ENCODE measurements at places on chromosomes 5 and 9.

DNA sequence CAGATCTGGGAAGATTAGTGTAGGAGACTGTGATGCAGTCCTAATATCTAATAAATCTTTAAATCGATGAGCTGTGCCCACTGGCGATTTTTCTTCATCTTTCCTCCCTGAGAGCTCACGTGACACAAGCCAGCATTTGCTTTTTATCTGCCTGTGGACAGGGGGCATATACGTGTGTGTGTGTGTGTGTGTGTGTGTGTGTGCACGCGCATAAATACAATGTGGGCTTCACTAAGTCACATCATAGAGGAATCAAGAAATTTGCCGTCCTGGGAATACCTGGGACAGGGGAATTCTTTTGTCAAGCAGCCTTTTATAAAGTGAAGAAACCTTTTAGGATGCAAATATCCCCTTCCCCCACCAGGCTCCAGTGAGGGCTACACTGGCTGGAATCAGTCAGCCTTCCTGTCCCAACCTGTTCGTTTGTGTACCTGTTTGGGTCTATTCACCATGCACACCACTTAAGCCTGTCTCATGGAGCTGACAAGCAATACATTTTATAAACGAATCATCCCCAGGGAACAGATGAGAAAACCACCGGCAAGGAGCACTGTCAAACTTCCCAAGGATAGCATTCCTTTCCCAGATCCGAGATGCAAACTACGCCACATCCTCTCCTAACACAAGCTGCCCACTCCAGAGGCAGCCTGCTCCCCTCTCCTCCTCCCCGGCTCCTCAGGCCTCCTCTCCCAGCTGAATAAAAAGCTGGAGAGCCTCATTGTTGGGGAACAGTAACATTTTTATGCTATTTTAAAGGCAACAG is 2.7 kb downstream of the EPB41L4B start:
- DNase-seq = no peak

DNA sequence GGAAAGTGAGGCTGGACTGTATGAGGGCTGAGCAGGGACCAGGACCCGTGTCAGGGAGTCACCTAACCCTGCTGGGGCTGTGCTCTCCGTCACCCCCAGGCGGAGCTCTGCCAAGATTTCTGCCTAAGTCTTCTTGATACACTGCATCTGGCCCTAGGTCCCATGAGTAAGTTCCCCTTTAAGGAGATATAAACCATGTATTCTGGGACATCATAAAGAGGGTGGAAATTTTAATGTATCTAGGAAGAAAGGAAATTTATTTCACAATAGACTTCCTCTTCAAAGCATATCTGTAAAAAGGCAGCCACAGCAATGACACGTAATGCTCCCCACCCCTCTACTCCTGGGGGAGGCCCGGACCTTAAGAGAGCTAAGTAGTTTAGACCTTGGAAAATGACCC is 183.4 kb downstream of the FBXL7 start:
- no peak for DNase-seq

GRCh38 chr5:41356786-41357185 is 143.5 kb upstream of the C6 start:
- no peak for DNase-seq

GRCh38 chr9:105859428-105860091 is 165.2 kb downstream of the TMEM38B start:
- no peak for DNase-seq

GRCh38 chr5:37810311-37810710 is 29.5 kb downstream of the GDNF start:
- no peak for DNase-seq

- no peak for DNase-seq
Measured at GRCh38 chr5:38008198-38008597, 168.4 kb upstream of the GDNF start.

- no peak for DNase-seq
Measured at GRCh38 chr9:136399176-136400037, 563 bp downstream of the SNAPC4 start.

GRCh38 chr9:90508940-90509339 is 133.7 kb downstream of the DIRAS2 start:
- no peak for DNase-seq

- DNase-seq = no peak
Measured at GRCh38 chr9:33840381-33840780, 23.4 kb downstream of the UBE2R2 start.

DNA sequence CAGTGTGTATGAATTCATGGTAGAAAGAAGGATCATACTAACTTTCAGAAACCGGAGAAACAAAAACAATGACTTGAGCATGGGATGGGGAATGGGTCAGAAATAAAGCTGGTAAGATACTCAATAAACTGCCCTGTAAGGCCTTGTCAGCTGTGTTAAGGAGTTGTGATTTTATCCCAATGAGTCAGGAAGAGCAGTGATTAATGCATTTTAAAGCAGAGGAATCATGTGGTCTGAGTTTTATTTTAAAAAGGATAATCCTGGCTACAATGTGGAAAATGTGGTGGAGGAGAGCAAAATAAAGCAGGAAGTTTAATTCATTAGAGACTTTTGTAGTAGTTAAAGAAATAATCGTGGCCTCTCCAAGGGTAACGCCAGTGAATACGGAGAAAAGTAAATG is 28.7 kb downstream of the DHX29 start:
- no peak for DNase-seq

GRCh38 chr9:87286506-87286905 is 211.2 kb upstream of the DAPK1 start:
- no peak for DNase-seq

GRCh38 chr5:72005671-72006070 is 101.6 kb upstream of the MAP1B start:
- DNase-seq = no peak

GRCh38 chr9:23677446-23677845 is 148.6 kb downstream of the ELAVL2 start:
- no peak for DNase-seq

DNA sequence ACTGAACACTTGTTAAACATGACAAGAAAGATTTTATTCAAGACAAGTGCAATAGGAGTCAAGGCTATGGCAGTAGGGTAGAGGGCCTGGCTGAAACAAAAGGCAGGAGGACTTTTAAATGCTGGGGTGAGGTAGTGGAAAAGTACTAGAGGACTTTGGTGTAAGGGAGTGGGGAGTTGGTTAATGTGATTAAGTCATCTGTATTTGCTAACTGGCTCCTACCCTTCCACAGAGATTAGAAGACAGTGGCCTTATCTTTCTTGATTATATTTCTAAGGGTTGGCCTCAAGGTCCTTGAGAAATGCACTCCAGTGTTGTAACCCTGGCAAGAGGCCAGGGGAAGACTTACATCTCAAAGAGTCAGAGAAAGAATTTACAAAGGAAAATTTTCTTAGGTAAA is 160.2 kb upstream of the FTMT start:
- no peak for DNase-seq

DNA sequence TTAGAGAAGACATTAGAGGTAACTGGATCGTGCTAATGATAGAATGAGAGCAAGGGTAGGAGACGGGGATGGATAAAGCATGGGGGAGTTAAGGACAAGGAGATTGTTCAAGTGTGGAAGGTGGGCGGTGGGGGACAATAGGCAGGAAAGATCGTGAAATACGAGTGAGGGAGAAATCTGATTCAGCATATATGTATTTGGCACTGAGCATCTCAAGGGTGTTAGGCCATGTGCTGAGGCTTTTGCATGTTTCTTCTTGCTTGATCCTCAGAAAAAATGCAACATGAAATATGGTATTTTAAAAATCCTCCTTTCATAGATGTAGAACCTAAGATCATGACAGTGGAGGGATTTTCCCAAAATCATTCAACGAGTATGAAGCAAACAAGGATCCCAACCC is 240.5 kb downstream of the PAPPA start:
- DNase-seq = no peak

DNA sequence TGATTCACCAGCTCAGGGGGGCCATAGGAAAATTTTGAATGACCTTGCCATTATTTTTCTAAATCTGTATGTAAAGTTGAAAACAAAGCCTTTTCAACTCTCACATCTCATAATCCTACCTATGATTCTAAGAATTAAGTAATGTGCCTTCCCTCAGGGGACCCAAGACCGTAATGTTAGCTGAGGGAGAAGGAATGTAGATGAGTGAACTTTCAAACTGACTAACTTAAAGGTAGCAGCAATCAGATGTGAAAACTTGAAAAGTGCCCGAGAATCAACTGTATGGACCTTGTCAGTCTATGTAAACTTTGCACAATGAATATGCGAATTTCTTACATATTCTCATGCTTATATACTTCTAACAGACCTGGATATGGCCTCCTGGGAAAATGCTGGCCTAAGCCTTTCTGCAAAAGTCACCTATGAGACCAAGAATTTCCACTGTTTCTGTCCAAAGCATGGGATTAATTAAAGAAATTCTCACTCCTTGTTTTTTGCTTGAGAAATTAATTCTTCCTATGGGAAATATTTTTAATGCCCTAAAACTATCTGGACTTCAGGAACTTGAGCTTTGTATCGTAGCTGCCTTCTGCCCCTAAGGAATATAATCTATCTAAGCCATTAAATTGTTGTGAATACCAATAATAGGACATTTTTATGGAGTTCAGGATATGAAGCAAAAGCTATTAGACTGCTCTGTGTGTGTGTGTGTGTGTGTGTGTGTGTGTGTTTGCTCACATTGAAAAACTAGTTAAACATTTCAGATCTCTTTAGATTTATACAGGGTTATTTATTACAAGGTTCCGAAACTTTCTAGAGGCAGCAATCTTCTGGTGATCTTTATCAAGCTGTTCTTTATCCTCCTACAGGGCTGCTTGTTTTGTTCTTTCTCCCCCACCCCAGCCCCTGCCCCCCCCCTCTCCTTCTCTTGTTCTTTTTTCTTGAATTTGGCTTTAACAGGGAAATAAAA is 169.1 kb upstream of the CLINT1 start:
- DNase-seq = no peak
